ENCODE measurements at places on chromosomes 5 and 9.

GRCh38 chr9:119707228-119707845, 338.1 kb upstream of the BRINP1 start:
- no peak for DNase-seq

- DNase-seq, result no peak
Observed at GRCh38 chr9:108196332-108197007, 659.3 kb downstream of the ACTL7B start.

- DNase-seq, result no peak
Observed at GRCh38 chr9:127910613-127911205, 6.1 kb downstream of the ST6GALNAC4 start.

DNA sequence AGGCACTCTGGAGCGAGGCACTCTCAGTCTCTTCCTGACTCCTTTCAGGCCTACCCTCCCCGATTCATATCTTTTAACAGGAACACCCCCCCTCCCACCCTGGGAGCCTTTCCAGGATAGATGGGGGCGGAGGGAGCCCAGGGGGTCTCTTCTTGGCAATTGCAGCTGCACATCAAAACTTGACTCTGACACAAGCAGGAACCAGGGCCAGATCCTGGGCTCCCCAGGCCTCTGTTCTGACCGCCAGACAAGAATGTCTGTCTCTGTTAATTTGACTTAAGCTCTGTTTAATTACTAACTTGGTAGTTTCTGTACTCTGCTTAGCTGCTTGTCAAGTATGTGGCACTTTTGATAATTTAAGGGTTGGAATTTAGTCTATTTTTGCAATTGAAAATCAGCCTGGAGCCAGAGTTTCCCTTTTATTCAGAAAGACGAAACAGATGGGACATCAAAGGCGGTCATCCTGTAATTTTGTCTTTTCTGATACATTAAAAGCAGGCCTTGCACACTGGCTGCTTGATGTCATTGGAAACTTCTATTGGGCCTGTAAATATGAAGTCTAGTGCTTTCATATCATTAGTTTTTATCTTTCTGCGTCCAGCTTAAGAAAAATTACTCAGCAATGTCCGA, 43.3 kb downstream of the ACTL7B start:
- no peak for DNase-seq

- DNase-seq, result no peak
Observed at GRCh38 chr5:124253203-124253810, 493.1 kb downstream of the ZNF608 start.

Measured in T-cell (primary cell).